ENCODE measurements at places on chromosomes 2 and 18.
A peak's percentile ranks its signal among the peaks of the same experiment; 100 is the strongest.

DNA sequence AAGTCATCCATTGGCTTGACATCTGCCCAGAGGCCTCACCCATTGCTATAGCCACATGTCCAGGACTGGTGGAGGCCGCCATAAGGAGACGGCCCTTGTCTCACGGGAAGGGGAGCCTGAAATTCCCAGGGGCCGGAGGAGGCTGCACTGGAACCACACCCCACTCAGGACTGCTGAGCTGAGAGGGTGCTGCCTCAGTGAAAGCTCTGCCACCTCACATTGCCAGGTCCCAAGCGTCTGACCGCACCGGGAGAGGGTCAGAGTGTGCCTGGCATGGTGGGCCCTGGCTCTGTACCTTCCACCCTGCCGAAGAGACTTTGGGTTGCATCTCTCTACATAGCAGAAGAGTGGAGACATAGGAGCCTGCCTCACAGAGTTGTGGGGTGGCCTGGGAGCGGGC lies 134.1 kb upstream of the GLI2 start:
- no peak for DNase-seq

DNA sequence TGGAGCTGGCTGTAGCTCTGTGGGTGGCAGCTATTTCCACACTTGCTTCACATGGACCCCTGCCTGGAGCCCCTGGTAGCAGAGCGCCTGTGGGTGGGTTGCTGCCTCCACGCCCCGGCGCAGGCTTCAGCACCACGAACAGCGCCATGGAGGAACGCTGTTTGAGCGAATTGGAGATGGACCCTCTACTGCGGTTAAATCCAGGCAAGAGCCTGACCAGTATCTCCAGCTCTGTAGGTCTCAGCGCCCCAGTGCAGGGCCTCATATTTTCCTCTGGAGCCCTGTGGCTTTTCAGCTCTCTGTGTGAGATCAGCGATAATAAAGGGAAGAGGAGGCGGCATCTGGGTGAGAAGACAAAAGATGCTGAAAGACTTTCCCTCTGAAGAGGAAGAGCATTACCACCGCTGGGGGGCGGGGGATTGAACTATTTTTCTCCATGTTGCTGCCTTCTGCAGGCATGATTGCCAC lies 12.0 kb downstream of the ONECUT2 start:
- no peak for DNase-seq

DNA sequence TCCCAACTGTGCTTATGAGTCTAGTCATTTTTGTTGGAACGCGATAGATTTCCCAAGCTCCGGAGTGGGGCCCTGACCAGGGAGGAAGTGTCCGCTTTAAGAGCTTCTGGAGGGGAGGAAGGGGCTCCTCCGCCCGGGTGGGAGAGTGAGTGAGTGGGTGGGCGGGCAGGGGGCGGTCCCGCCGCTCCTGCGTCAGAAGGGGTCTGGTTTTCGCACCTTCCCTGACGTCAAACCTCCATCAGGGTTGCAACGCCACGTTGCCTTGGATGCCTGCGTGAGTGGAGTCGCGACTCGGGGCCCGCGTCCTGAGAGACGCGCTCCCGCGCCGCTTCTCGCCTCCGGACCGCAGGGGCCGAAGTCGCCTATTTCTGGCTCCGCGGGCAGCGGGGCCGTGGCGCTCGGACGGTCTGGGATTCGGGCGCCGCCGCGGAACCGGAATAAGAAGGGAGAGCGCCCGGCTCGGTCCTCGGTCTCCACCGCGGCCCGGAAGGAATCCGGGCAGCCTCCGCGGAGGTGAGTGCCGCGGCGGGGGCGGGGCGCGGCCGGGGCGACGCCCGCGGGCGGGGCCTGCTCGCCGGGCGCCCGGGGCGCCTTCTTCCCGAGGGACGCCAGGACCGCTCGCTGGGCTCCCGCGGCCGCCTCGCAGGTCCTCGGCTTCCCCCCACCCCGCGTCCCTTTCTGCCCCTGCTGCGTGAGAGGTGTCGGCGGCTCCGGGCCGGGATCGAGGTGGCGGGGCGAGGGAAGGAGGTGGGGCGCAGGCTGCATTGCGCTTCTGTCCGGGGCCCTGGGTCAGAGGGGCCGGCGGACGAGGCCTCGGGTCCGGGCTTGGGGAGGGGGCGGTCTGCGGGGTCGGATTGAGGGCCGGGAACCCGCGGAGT lies at the start of gene ZDBF2:
ZDBF2 (plus strand) TSS at position 230 of the 878 bp plus-strand sequence. CDS start 7,187 bp downstream, outside the sequence.
- DNase-seq: peak; percentile 92

DNA sequence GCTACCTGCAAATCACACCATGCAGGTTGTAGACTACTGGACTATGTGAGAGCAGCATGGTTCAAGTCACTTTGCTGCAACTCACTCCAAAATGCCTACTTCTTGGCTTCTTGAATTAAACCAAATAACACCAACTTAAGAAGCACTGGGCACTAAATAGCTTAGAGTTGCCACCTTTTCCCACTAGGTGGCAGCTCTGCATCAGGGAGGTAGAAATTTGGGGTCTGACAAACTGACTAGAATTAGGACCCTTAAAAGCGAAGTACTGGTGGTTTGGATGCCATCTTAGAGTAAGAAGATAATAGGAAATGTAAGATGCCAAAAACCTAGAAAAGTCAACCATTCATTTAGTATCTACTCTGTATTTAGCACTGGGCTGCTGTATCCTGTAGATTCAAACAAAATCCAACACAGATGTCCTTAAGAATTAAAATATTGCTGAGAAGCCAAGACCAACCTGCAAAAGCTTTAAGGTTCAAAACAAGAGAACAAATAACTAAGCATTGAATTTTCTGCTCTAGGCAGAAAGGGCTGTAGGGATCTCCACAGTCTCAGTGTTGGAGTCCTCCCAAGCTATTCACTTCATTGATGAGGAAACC lies 65.5 kb downstream of the CCBE1 start:
- peak; percentile 49 for DNase-seq

DNA sequence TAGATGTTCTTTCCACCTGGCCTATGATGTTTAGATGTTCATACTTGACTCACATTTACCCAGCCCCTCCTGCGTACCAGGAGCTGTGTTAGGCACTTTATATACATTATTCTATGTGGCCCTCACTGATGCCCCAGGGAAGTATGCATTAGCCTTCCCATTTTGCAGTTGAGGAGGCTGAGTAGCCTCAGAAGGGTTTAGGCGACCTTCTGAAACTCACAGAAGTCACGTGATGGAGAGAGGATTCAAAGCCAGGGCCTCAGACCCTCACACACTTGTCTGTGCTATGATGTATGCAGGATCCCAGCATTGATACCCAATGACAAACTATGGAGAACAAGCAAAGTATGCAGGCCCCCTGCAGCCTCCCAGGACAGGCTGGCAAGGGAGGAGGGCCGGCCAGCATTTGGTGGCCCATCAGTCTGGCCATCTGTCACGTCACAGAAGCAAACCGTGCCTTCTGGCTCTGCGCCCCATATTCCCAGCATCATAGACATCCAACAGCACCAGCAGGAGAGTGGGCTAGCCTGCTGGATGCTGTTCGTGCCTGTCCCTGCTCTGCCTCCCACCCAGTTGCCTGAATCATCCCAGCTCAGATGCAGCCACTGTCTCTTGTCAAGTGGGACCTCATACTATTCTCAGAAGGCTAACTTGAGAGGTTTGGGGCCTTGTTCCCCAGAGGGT lies 33.6 kb downstream of the EHD3 start:
- no peak for DNase-seq

DNA sequence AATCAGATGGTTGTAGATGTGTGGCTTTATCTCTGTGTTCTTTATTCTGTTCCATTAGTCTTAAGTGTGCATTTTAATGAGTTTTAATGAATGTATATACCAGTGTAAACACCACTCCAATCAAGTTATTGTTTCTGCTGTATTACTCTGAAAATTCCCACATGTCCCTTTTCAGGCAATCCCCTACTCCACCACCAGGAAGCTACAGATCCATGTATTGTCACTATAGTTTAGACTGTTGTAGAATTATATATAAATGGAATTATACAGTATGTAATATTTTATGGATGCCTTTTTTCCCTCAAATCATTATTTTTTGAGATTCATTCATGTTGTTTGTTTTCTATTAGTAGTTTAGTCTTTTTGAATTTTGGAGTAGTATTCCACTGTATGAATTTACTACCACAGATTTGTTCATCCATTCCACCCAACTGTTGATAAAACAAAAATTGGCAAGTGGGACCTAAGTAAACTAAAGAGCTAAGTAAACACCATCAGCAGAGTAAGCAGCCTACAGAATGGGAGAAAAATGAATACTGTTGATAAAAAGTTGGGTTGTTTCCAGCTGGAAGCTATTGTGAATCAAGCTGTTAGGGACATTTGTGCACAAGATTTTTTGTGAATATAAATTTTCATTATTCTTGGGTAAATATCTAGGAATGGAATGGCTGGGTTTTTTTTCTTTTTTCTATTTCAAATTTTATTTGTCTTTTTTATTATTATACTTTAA lies 262.0 kb downstream of the CAMKMT start:
- DNase-seq: no peak

- DNase-seq: no peak
Observed at GRCh38 chr2:44358503-44358902, 2.8 kb downstream of the PREPL start.

DNA sequence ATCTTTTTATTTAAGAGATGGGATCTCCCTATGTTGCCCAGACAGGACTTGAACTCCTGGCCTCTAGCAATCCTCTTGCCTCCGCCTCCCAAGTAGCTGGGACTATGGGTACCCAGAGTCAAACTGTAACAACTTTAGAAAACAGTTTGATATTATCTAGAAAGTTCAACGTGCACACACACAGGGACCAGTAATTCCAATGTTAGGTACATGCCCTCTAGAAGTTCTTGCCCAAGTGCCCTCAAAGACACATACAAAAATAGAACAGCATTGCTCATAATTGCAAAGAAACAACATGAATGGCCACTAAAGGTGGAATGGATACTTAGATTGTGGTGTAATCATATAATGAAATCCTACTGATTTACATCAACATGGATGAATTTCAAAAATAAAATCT lies 12.6 kb upstream of the LPIN2 start:
- DNase-seq: no peak

- DNase-seq: no peak
Observed at GRCh38 chr2:99554238-99554637, 64.4 kb upstream of the REV1 start.

DNA sequence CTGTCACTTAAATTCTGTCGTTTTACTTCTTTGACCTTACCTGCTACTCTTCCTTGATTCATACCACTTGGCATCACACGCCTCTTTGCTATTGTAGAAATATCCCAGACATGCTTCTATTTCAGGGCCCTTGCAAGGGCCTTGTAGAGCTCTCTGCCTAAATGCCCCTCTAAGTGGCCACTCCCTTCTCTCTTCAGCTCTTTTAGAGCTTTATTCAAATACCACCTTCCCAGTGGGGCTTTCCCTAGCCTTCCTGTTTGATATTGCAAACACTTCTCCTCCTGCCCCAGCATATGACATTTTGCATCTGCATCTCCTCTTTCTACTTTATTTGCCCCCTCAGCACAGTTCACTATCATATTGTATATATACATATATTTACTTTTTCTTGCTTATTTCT lies 54.0 kb downstream of the PELI1 start:
- no peak for DNase-seq

GRCh38 chr2:231764760-231765159 lies 16.3 kb downstream of the PDE6D start:
- no peak for DNase-seq

- no peak for DNase-seq
Observed at GRCh38 chr18:78939105-78939504, 40.5 kb upstream of the SALL3 start.

DNA sequence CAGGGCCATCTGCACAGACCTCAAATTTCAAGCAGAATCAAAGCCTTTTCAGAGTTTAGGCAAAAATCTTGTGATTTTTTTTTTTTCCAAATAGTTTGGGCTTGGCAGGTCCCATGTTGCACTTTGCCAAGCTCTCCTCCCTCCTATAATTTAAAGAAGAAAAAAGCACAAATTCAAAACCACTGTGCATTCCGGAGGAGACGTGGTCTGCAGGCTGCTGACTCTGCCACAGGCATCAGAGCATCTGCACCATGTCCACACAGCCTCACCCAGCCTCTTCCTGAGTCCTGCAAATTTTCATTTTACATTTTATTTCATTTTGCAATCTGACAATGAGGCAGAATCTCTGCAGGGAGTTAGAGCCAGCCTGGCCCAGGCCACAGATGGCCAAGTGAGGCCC lies 15.7 kb upstream of the GPC1 start:
- no peak for DNase-seq

GRCh38 chr2:63614983-63615945 lies 26.5 kb downstream of the MDH1 start:
- DNase-seq: no peak

- no peak for DNase-seq
Observed at GRCh38 chr2:236968880-236969534, 116.7 kb upstream of the COPS8 start.

DNA sequence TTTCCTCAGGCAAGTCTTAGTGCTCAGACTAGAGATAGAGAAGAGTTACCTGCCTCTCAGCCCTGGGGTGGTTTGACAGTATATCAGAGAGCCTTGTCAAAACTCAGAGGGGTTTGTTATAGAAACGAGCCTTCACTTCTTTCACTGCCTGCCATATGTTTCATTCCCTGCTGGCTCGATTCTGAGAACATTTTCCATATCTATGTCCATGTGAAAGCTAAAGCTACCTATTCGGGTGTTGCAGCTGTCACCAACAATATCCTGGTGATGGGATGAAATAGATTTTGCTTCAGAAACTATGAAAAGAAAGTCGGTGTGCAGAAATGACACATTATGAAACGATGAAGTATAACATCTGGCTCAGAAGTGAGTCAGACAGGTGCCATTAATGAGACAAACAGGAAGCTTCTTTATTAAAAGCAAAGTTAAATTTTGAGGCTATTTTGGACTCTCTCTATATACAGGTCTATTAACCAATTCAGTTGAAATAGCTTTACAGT lies 56.1 kb upstream of the TANK start:
- DNase-seq: no peak

- no peak for DNase-seq
Observed at GRCh38 chr2:175233135-175233719, 51.7 kb upstream of the ATP5MC3 start.

DNA sequence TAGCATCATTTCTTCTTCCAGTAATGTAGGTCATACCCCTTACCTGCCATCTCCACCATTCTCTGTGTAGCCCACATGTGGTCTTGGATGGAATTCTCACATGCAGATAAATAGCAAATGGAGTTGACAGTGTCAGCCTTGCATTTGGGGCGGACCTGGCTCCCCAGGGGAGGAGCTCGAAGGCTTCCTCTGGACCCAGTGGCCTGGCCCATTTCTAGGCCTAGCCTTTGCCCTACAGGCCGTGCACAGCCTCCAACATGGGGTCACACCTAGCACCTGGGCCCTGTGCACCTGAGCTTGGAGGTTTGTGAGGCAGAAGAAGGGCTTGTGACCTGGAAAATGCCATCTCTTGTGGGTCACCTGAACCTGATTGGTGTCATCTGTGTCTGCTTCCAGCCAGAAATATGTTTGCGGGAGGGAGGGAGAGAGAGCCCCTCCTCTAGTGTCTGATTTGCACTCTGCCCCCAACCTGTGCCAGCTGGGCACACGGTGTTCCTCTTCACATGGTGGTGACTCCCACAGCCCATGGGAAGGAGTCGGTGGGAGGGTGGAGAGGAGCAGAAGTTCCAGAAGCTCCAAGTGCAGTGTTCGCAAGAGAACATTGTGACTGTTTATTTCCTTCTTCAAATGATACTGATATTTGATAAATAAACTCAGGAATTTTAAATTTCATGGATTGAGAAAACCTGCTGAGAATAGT lies 33.0 kb downstream of the ITGB1BP1 start:
- DNase-seq: no peak

- no peak for DNase-seq
Observed at GRCh38 chr2:38248255-38248654, 128.8 kb downstream of the ATL2 start.
